ENCODE measurements at places on chromosomes 11 and 22.

- no peak for DNase-seq
Measured at GRCh38 chr11:27319072-27319471, 43.9 kb downstream of the CCDC34 start.

DNA sequence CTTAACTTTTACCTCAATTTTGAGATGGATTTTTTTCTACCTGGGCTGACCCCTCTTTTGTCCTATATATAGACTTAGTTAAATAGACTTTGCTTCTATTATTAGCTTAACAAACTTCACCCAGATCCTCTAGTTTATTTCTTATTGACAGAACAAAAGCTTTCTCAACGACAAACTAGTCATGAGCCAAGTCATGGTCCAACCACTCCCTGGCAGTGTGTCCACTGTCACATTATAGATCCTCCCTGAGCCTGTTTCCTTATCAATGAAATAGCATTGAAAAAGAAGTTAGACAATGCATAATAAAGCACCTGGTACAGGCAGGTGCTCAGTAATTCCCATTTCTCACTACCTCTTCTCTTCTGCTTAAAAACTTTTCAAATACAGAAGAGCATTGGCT is 155.1 kb downstream of the SPON1 start:
- DNase-seq = no peak

GRCh38 chr11:6586434-6587359 is 16.7 kb downstream of the RRP8 start:
- DNase-seq = no peak

DNA sequence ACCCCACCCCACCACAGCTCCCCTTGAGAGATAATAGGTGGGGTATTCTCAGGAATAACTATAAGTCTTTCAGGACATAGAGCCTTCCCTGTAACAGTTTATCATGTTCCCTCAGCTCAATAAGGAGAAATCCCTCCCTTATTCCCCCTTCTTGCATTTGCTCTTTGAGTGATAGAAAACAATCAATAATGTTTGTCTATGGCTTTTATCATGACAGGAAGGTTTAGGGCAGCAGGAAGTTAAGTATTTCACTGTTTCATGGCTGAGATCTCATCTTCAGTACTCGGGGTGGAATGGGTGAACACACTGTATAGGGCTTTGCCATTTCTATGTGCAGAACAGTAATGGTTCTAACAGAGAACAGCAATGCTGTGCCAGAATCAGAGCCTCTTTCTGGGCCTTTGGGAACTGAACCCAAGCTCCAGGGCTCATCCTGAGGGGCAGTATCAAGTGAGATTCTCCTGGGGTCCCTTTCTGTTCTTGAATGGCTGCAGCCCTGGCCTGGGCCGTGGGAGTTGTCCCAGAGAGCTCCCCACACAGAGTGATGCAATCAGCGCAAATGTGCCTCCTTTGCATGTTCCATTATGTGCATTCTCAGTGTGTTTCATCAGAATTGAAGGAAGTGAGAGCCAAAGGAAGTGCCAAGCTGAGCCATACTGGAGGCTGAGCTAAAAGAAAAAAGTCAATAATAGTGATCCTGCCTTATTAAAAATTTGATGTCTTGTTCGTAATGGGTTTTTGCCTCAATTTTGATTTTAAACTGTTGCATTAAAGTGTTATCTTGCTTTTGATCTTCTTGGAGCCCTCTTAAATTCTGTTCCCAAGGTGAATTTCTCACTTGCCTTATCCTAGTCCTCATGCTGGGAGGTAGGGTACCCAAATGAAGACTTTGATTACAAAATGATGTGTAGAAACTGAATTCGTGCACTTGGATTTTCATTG is 2.9 kb upstream of the CYP2R1 start:
- no peak for DNase-seq

- no peak for DNase-seq
Measured at GRCh38 chr11:119223856-119224255, 17.7 kb downstream of the CBL start.

DNA sequence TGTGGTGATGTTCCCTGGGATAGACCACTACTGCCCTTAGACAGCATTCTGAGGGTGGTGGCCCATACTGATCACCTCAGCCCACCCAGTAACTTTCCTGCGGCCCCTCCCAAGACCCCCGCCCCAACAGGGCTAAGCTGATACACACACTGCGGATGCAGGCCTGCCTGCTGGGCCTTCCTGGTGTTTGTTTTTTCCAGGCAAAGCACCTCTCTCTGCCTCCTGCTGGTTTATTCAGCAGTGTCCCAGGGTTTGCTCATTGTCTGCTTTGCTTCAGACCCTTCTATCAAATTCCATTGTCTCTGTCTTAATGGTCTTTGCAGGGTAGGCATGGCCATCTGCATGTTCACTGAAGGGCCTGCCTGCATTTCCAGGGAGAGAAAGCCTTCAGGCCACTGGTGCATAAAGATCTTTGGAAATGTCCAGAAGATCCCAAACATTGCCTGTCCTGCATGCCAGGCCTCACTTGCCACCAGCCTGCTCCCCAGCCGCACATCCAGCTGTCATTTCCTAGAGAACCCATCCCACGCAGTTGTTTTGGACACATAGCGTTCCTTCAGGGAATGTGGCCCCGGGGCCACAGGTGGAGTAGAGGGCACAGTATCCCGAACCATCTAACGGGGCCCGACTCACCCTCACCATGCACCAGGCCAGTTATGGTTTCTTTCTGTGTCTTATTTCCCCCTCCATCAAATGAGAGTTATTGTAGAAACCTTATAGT is 50.2 kb downstream of the BCR start:
- DNase-seq = no peak

DNA sequence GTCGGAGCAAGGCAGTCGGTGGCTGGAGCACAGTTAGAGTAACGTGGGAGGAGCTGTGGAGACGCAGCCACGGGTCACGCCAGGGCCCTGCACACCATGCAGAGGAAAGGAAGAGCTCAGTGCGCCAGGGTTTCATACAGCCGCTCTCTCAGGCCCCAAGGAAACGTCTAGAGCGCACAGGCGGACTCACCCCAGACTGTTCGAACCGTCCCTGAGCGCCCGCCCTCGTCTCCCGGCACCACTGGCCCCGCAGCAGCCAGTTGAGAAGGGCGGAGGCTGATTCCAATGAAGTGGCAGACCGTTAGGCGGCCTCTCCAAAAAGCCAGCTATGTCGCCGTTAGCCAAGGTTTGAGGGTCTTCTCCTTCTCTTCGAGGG is 483 bp upstream of the HYLS1 start:
- peak; percentile 17 for DNase-seq
